Activated CD4-positive, alpha-beta T cell treated with anti-CD3 and anti-CD28 coated beads for 36 hours (primary cell): ENCODE measurements at places on chromosomes 2 and 18. TPM values are rescaled to one million over a fixed set of nuclear protein-coding genes. Genes with fewer than 3 reads are reported as not detected.
A peak's percentile ranks its signal among the peaks of the same experiment; 100 is the strongest.

Gene UGT1A6
- not detected for total RNA-seq

Gene HOXD8
- not detected for total RNA-seq

Gene ALPG
- total RNA-seq = not detected

DNA sequence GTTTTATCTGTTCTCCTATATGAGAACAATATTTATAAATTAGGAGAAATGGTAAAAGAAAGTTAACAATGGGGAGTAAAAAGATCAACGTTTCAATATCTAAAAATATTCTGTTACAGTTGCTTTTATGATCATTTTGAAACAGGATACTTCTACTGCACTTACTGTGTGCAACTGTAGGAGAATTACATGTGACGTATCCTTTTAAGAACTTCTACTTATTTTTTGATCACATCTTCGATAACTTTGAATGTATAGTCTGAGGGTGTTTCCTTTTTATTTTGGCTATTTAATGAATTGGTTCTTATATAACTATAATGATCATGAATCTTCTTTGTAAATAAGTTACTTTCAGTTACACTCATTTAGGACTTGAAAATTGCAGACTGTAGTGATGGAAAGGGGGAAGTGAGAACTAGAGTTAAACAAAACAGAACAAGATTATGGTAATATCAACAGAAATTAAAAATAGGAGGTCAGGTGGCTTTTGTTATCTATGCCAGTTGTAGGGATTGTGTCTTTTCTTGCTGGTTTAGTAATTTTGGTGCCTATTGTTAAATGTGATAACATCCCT is 109.9 kb downstream of the MSTN start:
- DNase-seq = no peak
- no peak overlapping the region for H3K27ac ChIP-seq
- H3K36me3 ChIP-seq = no peaks in the 10 kb centered on the region
- H3K4me1 ChIP-seq = no peaks in the 10 kb centered on the region
- H3K4me3 ChIP-seq = no peak overlapping the region
- H3K27me3 ChIP-seq = peaks cover 1% of the 10 kb centered on the region

DNA sequence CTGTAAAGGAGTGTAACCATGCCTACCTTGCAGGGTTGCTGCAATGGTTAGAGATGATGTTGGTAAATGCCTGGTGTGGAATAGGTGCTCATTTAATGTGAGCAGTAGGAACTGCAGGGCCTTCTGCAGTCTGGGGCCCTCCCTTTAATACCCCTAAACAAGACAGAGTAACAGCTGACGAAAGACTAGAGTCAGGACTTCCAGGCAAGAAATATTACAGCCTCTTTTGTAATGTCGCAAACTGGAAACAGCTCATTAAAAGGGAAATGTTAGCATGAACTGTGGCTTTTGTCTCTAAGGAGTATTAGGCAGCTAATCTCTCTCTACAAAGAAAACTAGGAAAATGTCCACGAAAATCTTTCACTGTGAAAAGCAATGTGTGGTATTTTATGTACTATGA is 26.0 kb downstream of the MARCO start:
- no peaks in the 10 kb centered on the region for H3K4me1 ChIP-seq
- H3K36me3 ChIP-seq = no peaks in the 10 kb centered on the region
- no peak for DNase-seq
- H3K27ac ChIP-seq = no peak overlapping the region
- H3K4me3 ChIP-seq = no peak overlapping the region
- H3K27me3 ChIP-seq = peaks cover 11% of the 10 kb centered on the region

- no peak for DNase-seq
- peaks cover 2% of the 10 kb centered on the region for H3K27me3 ChIP-seq
- H3K4me1 ChIP-seq = no peaks in the 10 kb centered on the region
- no peaks in the 10 kb centered on the region for H3K36me3 ChIP-seq
- H3K27ac ChIP-seq = no peak overlapping the region
Observed at GRCh38 chr2:21194858-21195271, 71.1 kb downstream of the TDRD15 start.

DNA sequence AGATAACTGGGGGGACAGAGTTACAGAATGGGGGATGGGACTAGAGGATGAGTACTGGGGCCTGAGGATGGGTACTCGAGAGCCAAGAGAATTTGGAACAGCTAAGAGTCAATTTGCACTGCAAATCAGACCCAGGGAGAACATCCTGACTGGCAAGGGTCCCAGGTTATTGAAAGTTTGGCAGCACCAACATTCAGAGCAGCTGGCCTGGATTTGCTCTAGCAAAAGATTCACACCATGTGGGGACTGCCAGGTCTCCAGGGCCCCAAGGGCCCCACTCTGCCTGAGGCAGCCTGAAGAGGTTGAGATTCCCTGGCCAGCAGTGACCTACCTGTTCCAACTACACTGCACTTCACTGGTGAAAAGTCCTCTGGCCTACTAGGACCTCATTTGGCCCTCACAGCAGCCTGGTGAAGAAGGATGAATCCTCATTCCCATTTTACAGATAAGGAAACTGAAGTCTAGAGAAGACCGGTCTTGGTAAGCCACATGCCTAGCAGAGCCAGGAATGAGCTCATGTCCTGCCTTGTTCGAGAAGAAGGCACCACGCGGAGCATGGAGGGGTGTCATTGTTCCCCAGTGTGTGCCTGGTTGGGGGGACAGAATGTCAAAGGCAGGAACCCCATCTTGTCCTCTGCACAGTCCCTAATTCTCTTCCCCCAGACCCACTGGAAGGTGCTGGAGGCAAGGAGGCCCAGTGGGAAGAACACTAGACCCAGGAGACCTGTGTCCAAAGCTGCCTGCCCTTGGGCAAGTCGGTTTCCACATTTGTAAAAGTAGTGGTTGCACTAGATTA is 258.6 kb downstream of the TNS1 start:
- H3K4me1 ChIP-seq = no peaks in the 10 kb centered on the region
- H3K27ac ChIP-seq = no peak overlapping the region
- H3K36me3 ChIP-seq = no peaks in the 10 kb centered on the region
- no peaks in the 10 kb centered on the region for H3K27me3 ChIP-seq
- no peak overlapping the region for H3K4me3 ChIP-seq

GRCh38 chr2:98453083-98453482 is 8.4 kb downstream of the INPP4A start:
- H3K27ac ChIP-seq = peak overlapping the region; percentile 88
- peaks cover 5% of the 10 kb centered on the region for H3K36me3 ChIP-seq
- H3K4me3 ChIP-seq = no peak overlapping the region
- H3K4me1 ChIP-seq = peaks cover 94% of the 10 kb centered on the region
- no peak for DNase-seq

GRCh38 chr2:65070172-65070830 is 14.1 kb downstream of the CEP68 start:
- H3K27me3 ChIP-seq = no peaks in the 10 kb centered on the region
- H3K27ac ChIP-seq = peak overlapping the region; percentile 85
- peaks cover 36% of the 10 kb centered on the region for H3K4me1 ChIP-seq
- no peak overlapping the region for H3K4me3 ChIP-seq

DNA sequence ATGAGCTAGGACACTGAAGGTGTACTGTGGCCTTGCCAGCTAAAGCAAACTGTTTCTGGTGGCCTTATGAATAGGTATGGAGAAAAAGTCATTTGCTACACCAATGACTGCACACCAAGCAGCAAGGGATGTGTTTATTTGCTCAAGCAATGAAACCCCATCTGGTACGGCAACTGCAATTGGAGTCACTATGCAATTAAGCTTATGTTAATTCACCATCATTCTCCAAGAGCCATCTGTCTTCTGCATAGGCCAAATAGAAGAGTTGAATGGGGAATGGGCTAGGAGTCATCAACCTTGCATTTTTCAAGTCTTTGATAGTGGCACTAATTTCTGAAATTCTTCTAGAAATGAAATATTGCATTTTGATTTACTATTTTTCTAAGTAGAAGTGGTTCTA is 372.0 kb downstream of the KCNJ3 start:
- H3K36me3 ChIP-seq = no peaks in the 10 kb centered on the region
- H3K4me1 ChIP-seq = no peaks in the 10 kb centered on the region
- H3K27ac ChIP-seq = no peak overlapping the region
- no peak overlapping the region for H3K4me3 ChIP-seq

DNA sequence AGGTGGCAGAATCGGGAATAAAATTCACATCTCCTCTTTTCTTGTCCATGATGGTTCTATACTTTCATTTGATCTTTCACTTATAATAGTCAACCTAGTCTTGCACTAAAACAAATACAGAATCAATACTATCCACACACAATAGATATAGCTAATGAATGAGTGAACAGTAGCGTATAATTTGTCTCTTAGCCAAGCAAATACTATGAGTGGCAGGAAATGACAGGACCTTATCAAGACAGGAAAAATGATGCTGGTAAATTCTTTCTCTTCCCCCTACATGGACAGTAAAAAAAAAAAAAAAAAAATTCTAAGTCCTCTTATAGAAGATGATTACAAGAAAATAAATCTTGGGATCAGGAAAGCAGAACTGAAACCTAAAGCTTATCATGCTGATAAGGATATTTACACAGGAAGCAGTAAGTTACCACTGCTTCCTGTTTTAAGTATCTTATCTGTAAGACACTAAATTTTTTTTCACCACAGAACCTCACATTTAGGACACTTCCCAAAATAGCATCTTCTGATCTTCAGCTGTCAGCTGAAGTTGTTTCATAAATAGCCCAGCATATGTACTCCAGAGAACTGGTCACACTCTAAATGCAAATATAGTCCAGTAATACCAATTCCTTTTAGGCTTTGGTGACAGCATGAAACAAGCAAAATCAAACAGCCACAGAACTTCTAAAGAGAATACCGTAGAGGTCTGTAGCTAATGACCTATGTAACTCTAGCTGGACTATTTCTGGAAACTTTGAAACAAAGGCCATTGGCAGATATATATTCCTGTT is 27.0 kb downstream of the IRS1 start:
- H3K36me3 ChIP-seq = peaks cover 9% of the 10 kb centered on the region
- peak overlapping the region; percentile 44 for H3K27ac ChIP-seq
- peak overlapping the region; percentile 12 for H3K4me3 ChIP-seq
- no peak for DNase-seq

DNA sequence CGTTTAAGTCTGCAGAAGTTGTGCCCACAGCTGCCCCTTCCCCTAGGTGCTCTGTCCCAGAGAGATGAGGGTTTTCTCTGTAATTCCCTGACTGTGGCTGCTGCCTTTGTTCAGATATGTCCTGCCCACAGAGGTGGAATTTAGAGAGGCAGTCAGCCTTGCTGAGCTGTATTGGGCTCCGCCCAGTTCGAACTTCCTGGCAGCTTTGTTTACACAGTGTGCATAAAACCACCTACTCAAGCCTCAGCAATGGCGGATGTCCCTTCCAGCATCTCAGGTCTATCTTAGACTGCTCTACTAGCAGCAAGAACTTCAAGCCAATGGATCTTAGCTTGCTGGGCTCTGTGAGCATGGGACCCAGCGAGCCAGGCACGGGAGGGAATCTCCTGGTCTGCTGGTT is 48.1 kb downstream of the LHCGR start:
- no peaks in the 10 kb centered on the region for H3K36me3 ChIP-seq
- H3K27me3 ChIP-seq = peaks cover 3% of the 10 kb centered on the region
- peak; percentile 28 for DNase-seq
- H3K4me3 ChIP-seq = no peak overlapping the region
- H3K27ac ChIP-seq = no peak overlapping the region
- no peaks in the 10 kb centered on the region for H3K4me1 ChIP-seq

- H3K27me3 ChIP-seq = no peaks in the 10 kb centered on the region
- peaks cover 3% of the 10 kb centered on the region for H3K4me1 ChIP-seq
- no peak overlapping the region for H3K27ac ChIP-seq
- H3K4me3 ChIP-seq = no peak overlapping the region
- DNase-seq = no peak
- no peaks in the 10 kb centered on the region for H3K36me3 ChIP-seq
Observed at GRCh38 chr18:62979176-62979575, 263.8 kb downstream of the PHLPP1 start.

- no peaks in the 10 kb centered on the region for H3K27me3 ChIP-seq
- H3K4me1 ChIP-seq = no peaks in the 10 kb centered on the region
- H3K4me3 ChIP-seq = no peak overlapping the region
- no peak overlapping the region for H3K27ac ChIP-seq
- no peak for DNase-seq
Observed at GRCh38 chr2:187266645-187267044, 181.4 kb downstream of the CALCRL start.

GRCh38 chr18:49273241-49273880 is 187.1 kb downstream of the DYM start:
- H3K4me1 ChIP-seq = no peaks in the 10 kb centered on the region
- peaks cover 39% of the 10 kb centered on the region for H3K36me3 ChIP-seq
- no peak overlapping the region for H3K4me3 ChIP-seq
- H3K27ac ChIP-seq = no peak overlapping the region
- H3K27me3 ChIP-seq = no peaks in the 10 kb centered on the region
- no peak for DNase-seq

DNA sequence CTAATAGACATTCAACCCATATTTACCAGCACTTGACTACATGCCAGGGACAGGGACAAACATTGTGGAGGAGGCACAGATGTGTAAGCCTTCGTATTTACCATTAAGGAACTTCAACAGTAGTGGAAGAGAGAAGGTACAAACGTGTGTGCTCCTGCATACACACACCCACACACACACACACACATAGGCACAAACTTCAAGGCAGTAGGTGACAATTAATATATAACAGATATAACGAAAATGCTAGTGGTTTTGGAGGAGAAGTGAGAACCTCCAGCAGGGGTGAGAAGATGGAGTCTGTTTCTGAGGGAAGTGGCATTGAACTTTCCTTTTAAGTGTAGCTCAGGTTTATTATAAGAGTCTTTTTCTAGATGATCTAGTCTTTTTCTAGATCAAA is 231.1 kb downstream of the SETBP1 start:
- H3K36me3 ChIP-seq = no peaks in the 10 kb centered on the region
- H3K27ac ChIP-seq = no peak overlapping the region
- no peak for DNase-seq
- no peak overlapping the region for H3K4me3 ChIP-seq
- H3K27me3 ChIP-seq = peaks cover 17% of the 10 kb centered on the region

DNA sequence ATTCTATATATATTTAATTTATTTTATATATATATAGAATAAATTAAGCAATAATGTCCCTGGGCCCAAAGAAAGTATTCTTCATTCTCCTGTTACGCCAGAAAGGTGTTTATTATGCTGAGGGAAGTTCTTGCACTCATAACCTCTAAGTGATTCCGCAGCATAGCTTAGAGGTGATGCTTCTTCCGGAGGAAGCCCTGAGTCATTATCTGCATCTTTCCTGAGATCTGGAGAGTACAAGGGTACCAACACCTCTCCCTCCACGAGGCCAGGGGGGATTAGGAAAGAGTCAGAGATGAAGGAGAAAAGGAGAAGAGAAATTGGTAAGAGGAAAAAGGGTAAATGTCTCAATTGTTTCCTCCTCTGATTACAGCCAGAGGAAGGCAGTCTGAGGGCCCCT is 43.1 kb upstream of the RTN4 start:
- DNase-seq = no peak
- H3K4me3 ChIP-seq = no peak overlapping the region
- no peak overlapping the region for H3K27ac ChIP-seq
- H3K4me1 ChIP-seq = peaks cover 6% of the 10 kb centered on the region
- no peaks in the 10 kb centered on the region for H3K36me3 ChIP-seq

DNA sequence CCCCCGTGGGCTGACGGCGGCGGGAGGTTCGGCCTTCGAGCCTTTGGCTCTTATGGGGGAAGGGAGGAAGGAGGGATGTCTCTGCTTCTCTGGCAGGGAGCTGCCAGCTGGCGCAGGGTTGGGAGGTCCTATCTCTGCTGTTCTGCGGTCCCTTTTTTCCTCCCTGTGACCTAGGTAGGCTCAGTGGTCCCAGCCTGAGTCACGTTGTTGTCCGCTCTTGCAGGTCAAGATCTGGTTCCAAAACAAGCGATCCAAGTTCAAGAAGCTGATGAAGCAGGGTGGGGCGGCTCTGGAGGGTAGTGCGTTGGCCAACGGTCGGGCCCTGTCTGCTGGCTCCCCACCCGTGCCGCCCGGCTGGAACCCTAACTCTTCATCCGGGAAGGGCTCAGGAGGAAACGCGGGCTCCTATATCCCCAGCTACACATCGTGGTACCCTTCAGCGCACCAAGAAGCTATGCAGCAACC is 2.5 kb downstream of the DLX1 start:
- DNase-seq = no peak
- H3K4me3 ChIP-seq = peak overlapping the region; percentile 18
- no peaks in the 10 kb centered on the region for H3K36me3 ChIP-seq
- H3K27ac ChIP-seq = no peak overlapping the region
